NCI-H1105 (cell line): ENCODE measurements at places on chromosomes 1 and 21.

DNA sequence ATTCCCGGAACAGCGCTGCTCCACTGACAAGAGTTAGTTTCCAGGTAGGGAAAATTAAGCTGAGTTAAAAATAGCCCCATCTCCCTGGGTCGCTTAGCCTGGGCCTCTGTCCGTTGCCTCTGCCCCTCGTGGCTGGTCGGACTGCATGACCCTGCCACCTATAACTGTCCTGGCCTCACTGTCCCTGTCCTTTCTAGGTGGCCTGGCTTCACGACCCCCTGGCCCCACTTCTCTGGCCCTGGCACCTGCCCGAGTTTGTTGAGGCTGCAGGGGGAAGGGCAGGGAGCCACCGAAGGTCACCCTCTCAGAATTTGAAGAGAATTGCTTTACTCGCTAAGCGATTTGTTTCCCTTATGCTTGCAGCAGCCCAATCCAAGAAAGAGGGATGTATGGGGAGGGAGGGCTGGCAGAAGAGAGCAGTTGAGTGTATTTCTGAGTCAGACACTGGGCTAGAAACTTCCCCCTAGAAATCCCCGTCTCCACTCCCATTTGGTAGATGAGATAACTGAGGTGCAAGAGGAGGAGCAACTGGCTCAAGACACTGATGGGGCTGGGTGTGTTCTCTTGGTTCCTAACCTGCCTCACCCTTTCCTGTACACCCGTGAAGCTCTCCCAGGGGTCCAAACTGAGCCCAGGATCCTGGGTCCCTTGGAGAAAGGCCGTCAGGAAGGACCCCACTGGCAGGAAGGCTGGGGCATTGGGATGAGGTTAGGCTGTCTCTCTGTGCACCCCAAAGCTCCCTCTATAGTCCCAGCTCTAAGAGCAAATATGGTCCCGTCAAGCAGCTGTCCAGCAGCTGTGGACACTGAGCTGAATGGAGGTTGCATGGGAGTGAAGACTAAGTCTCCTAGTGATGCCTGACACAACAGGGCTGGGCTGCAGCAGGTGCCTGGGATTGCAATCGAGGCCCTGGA lies 2.9 kb upstream of the EDN2 start:
- DNase-seq, result no peak

DNA sequence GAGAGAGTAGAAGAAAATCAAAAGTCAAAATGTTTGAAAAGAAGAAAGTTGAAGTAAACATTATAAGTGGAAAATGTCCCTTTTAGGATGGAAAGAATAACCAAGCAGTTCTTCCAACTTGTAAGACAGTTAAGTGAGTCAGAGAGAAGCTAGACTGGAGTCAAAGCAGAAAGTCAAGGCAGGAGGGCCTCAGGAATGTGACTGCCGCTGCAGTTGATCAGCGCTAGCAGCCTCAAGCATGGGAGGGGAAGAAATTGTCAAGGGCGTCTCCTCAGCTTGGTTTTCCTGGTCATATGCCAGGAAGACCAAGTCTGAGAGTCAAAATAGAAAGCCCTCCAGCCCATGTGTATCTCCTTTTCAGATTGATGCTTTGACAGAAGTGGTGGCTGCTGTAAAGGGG lies 23.2 kb downstream of the HAO2 start:
- no peak for DNase-seq

GRCh38 chr1:16719571-16720350 lies 20.6 kb upstream of the RNU1-4 start:
- no peak for DNase-seq

DNA sequence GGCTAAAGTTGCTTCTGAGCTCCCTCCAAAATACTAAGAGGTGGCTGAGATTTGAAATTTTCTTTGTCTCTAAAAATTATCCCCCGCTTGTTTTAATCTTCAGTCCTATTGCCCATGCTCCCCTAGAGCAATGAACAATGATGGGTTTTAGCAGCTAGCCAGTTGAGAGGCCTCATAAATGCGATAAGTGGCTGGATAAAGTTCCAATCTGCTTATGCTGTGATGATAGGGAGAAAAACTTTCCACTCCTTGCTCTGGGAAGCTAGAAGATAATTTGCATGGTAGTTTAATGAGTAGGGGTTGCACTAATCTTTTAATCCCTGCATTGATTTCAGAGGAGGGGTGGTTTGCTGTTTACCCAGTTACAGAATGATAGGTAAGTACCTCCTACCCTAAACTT lies 9.6 kb upstream of the PRPF3 start:
- DNase-seq, result no peak

- DNase-seq, result no peak
Measured at GRCh38 chr1:173504268-173504667, 27.1 kb downstream of the PRDX6 start.

DNA sequence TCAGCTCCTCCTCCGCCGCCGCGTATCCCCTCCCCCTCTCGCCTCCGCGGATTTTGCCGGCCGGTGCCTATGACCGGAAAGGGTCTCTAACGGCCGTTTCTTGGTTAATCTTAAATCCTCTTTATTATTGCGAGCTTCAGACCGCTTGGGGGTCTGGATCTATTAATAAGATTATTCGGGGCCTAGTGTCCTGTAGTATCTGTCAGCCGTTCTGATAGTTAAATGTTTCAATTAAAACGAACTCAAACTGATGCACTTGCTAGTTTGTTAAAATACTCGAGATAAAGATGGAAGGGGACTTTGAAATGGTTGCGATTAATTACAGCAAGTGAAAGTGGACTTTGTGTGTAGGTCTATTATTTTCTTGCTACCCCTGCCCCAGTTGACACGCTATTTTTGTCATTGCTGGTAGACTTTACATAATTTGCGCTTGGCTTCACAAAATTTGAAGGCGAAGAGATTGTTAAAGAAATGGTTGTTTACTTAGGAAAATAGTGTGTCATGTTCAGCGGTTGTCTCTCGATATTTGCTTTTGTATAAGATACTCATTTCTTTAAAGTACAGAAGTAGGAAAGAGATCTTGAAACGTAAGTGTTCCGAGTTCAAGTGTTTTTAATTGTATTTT lies 779 bp downstream of the SON start:
- peak; percentile 44 for DNase-seq

GRCh38 chr1:41517062-41517438 lies 32.6 kb upstream of the EDN2 start:
- peak; percentile 24 for DNase-seq

DNA sequence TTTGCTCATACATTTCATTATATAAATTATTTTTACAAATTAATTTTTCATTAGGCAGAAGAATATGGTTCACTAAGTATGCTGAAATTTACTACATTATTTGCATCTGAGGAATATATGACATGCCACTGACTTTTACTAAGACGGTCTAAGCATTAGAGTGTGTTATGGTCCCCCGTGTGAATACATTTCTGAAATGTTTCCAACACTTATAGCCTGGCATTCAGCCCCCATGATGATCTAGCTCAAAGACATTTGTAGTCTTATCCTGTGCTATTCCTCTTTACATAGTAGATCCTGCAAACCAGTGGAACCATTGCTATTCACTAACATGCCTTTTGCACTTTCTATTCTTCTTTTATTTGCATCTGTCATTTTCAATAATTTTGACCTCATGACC lies 1878.0 kb downstream of the MRPL39 start:
- peak; percentile 56 for DNase-seq

- no peak for DNase-seq
Measured at GRCh38 chr1:55578646-55579045, 363.5 kb upstream of the USP24 start.

- no peak for DNase-seq
Measured at GRCh38 chr1:21691739-21692138, 22.6 kb upstream of the RAP1GAP start.

- no peak for DNase-seq
Measured at GRCh38 chr1:209594440-209594839, 10.9 kb downstream of the CAMK1G start.

DNA sequence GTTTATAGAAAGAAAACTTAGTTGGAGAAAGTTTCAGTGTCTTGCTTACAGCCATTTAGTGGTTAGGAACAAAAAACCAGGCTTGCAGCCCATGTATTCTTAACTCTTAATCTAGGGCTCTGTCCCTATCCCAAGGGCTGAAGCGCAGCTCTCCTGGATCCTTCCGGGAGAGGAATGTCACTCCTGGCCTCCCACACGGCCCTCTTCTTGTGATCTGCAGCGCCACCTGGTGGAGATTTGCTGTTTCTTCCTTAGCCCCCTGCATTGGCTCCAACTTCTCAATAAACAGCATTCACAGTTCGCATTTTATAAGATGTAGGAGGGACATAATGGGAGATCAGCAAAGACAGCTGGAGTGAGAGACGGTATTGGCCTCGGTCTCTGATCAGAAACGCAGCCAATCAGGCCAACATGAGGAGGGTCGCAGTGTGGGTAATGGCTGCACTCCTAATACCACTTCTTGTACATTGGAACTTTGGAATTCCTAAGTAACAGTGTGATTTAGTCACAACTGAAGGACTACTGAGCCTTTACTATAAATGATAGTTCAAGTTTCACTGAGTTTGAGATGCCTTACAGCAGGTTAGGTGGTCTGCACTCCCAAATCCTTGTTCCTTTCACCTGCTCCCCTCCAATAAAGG lies 283.4 kb downstream of the ASTN1 start:
- DNase-seq, result peak; percentile 73

DNA sequence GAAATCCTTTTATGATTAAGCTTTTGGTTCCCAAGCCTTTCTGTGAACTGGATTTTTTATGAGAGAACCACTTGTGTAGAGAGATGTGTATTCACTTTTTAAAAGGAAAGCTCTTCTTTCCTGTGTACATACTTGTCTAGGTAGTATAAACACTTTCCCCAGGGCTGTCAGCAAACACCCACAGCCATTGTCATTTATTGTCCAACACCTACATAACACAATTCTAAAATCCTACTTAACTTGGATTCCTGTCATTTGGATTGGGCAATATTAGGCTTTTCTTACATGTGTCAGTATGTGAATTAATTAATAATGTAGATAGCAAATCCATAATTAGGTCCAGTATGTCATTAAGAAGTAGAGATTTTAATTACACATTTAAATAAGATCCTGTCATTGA lies 12.3 kb downstream of the DDX20 start:
- no peak for DNase-seq

- DNase-seq, result no peak
Measured at GRCh38 chr21:45517249-45518065, 24.8 kb downstream of the SLC19A1 start.

GRCh38 chr1:15627343-15627988 lies 10.2 kb downstream of the DDI2 start:
- DNase-seq, result no peak

GRCh38 chr1:170252851-170253579 lies 107.3 kb downstream of the NTMT2 start:
- no peak for DNase-seq

GRCh38 chr1:47432071-47433036 lies 5.5 kb upstream of the FOXD2 start:
- DNase-seq, result no peak

GRCh38 chr1:43776043-43776761 lies 68.9 kb downstream of the ST3GAL3 start:
- DNase-seq, result no peak

- no peak for DNase-seq
Measured at GRCh38 chr1:32798191-32798590, 19.0 kb downstream of the YARS1 start.

- DNase-seq, result peak; percentile 85
Measured at GRCh38 chr1:15424146-15424667, 14.0 kb upstream of the CTRC start.

DNA sequence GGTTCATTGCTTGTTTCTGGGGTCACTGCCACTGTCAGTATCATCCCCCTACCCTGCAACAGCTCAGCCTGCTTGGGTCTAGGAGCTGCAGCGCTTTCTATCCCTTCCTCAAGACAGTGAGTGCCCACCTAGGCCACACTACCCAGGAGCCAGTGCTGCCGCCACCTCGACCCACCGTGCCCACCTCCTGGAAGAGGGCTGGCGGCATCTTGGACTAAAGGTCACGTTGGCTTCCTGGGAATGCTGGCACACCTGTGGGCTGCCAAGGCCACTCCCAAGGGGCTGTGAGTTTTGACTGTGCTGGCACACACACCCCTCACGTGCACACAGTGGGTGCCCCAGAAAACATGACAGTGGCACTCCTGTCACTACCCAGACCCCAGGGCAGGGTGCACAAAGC lies 22.1 kb downstream of the CRYAA start:
- no peak for DNase-seq

DNA sequence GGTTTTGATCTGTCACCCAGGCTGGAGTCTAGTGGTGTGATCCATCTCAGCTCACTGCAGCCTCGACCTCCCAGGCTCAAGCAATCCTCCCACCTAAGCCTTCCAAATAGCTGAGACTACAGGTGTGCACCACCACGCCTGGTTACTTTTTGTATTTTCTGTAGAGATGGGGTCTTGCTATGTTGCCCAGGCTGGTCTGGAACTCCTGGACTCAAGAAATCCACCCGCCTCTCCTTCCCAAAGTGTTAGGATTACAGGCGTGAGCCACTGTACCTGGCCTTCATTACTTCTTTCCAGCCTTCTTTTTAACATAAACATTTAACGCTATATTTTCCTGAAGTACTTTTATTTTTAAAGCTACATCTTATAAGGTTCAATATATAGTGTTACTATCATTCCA lies 18.4 kb upstream of the HMGCL start:
- DNase-seq, result no peak

DNA sequence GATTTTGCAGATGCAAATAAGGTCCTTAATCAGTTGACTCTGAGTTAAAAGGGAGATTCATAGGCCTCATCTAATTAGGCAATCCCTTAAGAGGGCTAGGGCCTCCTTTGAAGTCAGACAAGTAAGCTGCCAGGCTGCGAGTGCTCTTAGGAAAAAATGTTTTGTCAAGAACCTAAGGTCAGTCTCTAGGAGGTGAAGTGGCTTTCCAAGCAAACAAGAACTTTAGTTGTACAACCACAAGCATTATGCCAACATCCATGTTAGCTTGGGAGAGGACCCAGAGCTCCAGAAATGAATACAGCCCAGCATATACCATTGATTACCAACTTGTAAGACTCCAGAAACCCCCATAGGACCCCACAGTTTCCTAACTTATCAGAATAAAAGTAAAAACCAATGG lies 1366.2 kb downstream of the PLA2G4A start:
- no peak for DNase-seq

- DNase-seq, result no peak
Measured at GRCh38 chr1:67607286-67607685, 77.7 kb upstream of the GADD45A start.

DNA sequence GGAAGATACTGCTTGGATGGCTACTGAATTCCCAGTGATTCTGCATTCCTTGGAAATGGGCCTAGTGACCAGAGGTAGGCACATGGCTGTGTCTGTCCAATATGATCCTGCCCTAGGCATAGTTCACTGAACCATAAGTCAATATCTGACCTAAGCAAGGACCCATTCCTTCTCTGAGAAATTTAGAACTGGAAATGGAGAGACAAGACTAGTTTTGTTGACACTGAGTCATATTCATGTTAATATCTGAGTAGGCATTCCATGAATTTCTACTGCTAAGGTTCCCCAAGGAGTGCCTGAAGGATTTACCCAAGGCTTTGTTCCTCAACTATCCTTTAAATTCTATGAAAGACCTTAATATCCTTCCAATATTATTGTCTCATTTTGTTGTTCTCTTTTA lies 329.8 kb upstream of the BEND5 start:
- DNase-seq, result no peak
